ENCODE measurements at places on chromosomes 16 and 17.

GRCh38 chr17:81420769-81421462 is 25.7 kb downstream of the BAHCC1 start:
- DNase-seq: no peak

- no peak for DNase-seq
These were observed 9.6 kb upstream of the SPN start for GRCh38 chr16:29653471-29653870.

GRCh38 chr16:30046178-30046577 is 15.1 kb upstream of the TLCD3B start:
- no peak for DNase-seq

GRCh38 chr17:1413281-1413791 is 13.3 kb upstream of the YWHAE start:
- no peak for DNase-seq

DNA sequence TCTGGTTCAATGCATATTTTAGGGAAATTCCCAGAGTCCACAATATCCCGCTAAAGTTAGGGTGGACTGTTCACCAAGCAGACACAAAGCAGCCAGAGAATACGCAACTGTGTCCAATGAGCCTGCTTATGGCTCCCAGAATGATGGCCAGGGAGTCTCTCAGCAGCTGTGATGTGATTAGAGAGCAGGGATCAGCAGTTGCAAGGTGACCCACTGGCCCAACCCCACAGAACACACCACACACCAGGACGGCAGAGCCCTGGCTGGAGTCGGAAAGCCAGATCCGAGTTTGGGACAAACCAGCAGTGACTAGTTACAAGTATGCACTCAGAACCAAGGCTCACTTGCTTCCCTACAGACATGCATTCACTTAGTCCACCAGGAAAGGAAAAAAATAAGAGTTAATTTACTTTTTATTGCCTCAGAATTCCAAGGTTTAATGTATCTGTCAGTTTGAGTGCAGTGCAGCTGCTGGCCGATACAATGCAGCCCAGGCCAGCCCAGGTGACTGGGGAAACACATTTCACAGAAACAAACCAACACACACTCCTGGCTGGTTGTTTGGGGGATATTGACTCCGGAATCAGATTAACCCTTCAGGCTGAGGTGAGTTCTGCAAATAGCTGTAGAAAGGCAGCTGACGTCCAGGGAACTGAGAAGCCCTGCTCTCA is 121.7 kb downstream of the HIC1 start:
- DNase-seq: no peak

DNA sequence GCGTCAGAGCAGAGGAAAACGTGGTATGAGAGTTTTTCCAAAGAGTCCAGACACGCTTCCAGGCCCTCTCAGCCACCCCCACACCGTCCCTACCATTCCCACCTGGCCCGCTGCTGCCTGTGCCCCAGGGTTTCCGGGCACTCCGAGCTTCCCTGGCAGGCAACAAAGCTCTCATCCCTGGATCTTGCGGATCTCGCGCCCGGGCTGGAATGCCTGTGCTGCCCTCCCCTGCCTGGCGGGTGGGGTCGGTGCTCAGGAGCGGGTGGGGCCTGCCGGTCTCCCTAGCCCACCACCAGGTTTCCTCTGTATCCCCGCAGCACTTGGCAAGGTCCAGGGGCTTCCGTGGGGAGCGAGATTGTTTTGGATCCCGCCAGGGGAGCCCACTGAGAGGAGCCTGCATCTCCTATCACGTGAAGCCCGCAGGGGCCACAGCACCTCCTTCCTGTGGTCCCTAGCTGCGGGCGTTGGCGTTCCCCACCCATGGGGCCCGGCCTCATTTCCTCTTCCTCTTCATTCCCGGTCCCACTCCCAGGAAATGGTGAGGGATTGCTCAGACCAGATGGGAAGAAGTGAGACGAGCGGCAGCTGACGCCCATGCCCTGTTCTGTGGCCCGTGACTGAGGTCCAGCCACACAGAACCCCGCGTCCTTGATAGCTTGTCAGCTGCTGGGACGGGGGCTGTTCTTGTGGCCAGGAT is 11.0 kb downstream of the TBC1D24 start:
- DNase-seq: no peak

DNA sequence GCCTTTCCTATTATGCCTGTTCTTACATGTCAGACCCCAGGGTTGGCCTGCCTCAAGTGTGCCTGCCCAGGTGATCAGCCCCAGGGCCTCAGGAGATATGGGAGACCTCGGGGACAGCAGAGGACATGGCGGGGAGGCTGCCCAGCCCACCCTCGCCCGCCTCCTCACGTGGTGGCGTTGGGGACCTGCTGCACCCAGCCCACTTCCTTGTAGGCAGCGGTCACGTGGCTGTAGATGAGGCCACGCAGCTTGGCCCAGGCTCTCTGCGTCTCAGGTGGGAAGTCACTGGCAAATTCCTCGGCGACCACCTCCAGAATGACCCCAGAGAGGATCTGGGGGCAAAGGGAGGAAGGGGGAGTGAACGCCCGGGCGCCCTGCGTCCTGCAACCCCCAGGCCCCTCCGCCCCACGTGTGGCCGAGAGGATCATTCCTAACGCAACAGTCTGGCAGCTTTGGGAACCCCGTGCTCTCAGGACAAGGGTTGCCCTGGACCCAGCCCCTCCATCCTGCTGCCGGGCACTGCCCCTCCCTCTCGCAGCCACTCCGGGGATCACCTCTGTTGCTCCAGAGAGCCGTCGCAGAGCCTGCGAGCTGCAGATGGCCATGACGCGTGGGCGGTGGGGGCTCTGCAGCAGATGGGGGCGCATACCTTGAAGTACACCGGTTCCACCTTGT is 6.6 kb downstream of the CYGB start:
- DNase-seq: no peak

- peak; percentile 13 for DNase-seq
These were observed at the start of gene ZDHHC1 for GRCh38 chr16:67415872-67416793. ZDHHC1 (minus strand) TSS chr16:67416477; CDS start chr16:67407775, 8,702 bp downstream.

- DNase-seq: no peak
These were observed 8.7 kb upstream of the FAM83G start for GRCh38 chr17:19013226-19013625.

Data from NCI-H2081 (cell line).